BJ (cell line): ENCODE measurements at places on chromosomes 7 and 10. TPM values are rescaled to one million over a fixed set of nuclear protein-coding genes. Genes with fewer than 3 reads are reported as not detected.

GRCh38 chr7:129908181-129908580, 44.6 kb downstream of the UBE2H start:
- DNase-seq = no peak

DNA sequence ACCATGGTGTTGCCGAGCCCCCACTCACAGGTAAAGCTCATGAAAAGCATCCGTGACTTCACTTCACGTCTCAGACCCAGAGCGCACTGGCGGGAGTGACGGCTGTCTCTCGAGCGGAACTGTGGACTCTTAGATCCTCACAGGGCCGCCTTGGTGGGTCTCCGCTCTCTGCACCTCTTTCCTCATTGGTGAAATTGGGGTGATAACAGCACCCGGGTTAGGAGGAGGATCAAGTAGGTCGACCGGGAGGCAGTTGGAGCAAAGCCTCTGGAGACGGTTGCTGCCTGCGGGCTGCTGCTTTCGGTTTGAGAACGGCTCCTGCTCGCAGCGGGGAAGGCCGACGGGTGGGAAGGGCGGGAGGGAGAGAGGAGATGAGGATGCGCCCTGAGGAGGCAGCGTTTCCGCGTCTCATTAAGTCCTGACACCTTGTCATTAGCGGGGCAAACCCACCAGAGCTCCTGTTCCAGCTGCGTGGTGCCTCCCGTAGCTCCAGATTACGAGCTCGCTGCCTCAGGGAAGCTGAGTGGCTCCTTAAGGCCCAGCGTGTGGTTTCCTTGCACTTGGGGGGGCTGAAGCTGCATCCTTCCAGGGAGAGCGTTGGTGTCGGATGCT, 51.9 kb upstream of the CFAP46 start:
- DNase-seq = no peak

DNA sequence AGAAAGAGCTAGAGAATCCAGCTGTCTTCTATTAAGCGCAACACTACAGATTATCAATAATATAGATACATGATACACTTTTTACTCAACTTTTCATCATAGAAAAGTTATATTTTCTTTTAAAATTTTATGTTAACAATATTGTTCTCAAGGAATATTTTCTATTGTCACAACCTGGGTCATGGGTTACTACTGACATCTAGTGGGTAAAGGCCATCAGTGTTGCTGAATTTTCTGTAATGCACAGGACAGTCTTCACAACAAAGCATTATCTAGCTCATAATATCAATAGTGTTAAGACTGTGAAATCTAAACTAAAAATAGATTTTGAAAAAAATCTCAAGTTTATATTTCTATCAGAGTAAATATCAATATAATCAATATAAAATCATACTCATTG, 209.8 kb downstream of the ZNF33B start:
- no peak for DNase-seq

The FKBP6 gene
- not detected in 2 replicates for polyA plus RNA-seq

- DNase-seq = no peak
Measured at GRCh38 chr10:129780901-129781795, 182.9 kb downstream of the EBF3 start.

The TMEM26 gene
- 1.3 TPM in 2 replicates for polyA plus RNA-seq
